Prostate gland (tissue), 2 donors: ENCODE measurements at places on chromosomes 12 and 14. TPM values are rescaled to one million over a fixed set of nuclear protein-coding genes. Genes with fewer than 3 reads are reported as not detected.

The CLEC6A gene
- not detected for total RNA-seq

The ZNF140 gene
- 18.2 TPM for total RNA-seq

The SSTR1 gene
- total RNA-seq, result 0.23 TPM

The MYBPC1 gene
- total RNA-seq, result 171 TPM

The ZNF385A gene
- total RNA-seq, result 42.4 TPM

The HCAR1 gene
- total RNA-seq, result 0.73 TPM

The FAM186B gene
- 10.0 TPM for total RNA-seq

The SPIC gene
- not detected for total RNA-seq

The CIROP gene
- total RNA-seq, result not detected

The GALNT9 gene
- total RNA-seq, result 0.14 TPM

The OTX2 gene
- not detected for total RNA-seq

The IFNG-AS1 gene
- total RNA-seq, result not detected

The CARMIL3 gene
- 3.9 TPM for total RNA-seq

The TAPBPL gene
- 39.9 TPM for total RNA-seq

The NEUROD4 gene
- total RNA-seq, result not detected

The HOXC10 gene
- total RNA-seq, result 7.2 TPM

The CAPRIN2 gene
- 40.0 TPM for total RNA-seq
